T follicular helper cell (primary cell): ENCODE measurements at places on chromosomes 13 and 19.
A peak's percentile ranks its signal among the peaks of the same experiment; 100 is the strongest.

DNA sequence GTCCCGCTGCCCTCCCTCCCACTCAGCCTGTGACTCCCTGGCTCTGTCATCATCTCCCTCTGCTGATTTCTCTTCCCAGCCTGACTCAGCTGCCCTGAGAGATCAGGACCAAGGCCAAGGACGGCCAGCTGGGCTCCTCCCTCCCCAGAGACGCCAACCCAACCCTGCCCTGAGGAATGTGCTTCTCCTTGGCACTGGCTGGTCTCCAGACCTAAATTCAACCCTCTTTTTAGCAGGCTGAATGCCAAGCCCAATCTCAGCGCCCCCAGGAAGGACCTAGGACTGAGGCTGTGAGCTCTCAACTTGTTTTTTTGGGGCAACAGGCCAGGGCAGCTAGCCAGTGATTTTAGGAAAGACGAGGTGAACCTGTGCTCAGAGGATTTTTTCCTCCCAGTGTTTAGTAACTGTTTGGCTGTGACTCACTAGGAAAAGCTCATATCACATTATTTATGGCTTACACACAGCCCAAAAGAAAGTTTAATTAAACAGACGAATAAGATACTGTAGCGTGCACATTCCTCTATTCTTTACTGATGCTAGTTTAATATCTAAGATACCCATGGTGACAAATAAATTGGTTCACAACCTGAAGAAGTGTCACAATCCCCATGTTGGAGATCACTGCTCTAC, 7.4 kb upstream of the IGFL1 start:
- DNase-seq, result no peak

DNA sequence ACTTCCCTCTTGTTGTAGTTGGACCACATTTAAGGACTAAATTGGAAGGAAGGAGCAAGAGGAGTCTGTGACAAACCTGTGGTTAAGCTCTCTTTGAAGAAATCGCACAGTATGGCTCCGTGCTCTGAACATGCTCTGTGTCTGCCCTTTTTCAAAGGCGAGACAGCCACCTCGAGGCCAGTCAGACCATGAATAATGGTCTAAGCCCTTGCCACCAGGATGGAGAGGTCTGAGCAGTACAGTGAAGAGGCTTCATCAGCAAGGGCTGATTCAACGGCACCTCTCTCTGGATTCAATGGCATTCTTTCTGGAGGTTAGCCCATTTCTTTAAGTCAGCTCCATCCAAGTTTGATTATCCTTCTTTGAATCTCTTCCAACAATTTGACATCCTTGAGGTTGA, 30.9 kb downstream of the FAM216B start:
- no peak for DNase-seq

GRCh38 chr13:101654883-101655282, 202.4 kb downstream of the ITGBL1 start:
- DNase-seq, result no peak

GRCh38 chr19:53810187-53810546, 13.9 kb downstream of the NLRP12 start:
- no peak for DNase-seq

GRCh38 chr13:28478127-28478526, 16.8 kb downstream of the FLT1 start:
- DNase-seq, result no peak

GRCh38 chr19:6674868-6675305, 4.9 kb upstream of the TNFSF14 start:
- peak; percentile 68 for DNase-seq

DNA sequence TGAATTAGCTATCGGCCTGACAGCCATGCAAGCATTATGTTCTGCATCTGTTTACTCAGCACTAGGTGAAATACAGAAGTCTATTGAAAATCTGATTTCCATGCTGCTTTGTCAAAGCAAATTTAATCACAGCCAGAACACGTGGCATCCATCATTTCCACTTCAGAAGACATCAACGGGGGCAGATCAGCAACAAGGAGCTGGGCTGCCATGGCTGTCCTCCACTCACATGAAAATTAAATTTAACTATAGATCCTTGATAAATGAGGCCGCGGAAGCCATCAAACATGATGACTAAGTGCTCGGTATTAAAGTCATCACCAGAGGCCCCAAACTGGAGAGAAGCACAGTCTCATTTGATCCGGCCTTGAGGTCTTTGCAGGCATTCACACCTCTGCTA, 443.5 kb downstream of the HS6ST3 start:
- no peak for DNase-seq

GRCh38 chr19:16104722-16105121, 7.0 kb upstream of the RAB8A start:
- no peak for DNase-seq
